Stimulated activated CD8-positive, alpha-beta memory T cell treated with anti-CD3 and anti-CD28 coated beads, Interleukin-2, amount 100 ng/mL, for 48 hours (primary cell): ENCODE measurements at places on chromosomes 13 and 19.

GRCh38 chr19:57167385-57167784 lies at the start of gene DUXA:
DUXA (minus strand) TSS chr19:57167485; CDS start chr19:57167443, 42 bp downstream.
- DNase-seq: no peak

- DNase-seq: no peak
These were observed 94.5 kb downstream of the LIG4 start for GRCh38 chr13:108120856-108121255.

- no peak for DNase-seq
These were observed 103.2 kb downstream of the SPACA7 start for GRCh38 chr13:112479389-112479788.

GRCh38 chr13:98442391-98443230 lies 134.3 kb downstream of the STK24 start:
- DNase-seq: no peak

- no peak for DNase-seq
These were observed 947.8 kb downstream of the TUBA3C start for GRCh38 chr13:18233783-18234299.

DNA sequence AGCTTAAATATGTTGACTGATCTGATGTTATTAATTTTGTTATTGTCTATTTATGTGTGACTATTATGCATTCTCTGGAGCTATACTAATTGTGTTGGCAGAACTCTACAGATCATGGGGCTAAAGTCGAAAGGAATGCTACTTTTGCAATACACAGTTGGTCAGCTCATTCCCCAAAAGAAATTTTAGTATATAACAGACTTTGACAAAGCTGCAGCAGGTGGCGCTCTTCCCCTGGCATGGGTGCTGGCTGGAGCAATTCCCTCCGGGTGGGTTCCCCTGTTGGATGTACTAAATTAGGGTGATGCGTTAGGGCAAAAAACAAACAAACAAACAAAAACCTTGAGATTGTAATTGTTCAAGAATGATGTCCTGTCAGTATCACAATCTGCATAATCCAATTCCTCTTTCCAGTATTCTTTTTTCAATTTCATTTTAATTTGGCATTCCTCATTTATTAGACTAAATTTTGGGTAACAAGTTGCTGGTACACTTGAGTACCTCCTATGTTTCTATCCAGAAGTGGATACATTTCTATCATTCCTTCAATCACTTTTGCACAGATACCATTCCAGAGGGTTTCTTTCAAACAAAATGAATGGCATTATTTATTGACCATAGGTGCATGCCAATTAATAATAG lies 322.8 kb upstream of the EDNRB start:
- DNase-seq: peak; percentile 3

DNA sequence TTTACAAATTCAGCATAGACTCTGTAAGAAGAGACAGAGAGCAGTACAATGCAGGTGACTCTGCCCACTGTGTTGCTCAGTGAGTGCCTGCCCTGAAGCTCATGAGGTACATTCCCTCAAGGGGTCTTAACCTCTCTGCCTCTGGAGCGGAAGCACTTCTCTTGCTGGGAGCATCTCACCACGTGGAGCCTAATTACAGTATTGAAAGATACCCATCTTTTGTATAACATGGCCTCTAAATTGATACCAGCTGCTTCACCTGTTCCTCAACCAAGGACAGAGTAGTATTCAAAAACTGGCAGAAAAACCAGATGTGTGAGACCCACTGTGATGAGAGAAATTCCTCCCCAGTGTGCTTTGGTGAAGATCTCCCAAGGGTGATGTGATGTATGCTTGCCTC lies 77.1 kb downstream of the SACS start:
- no peak for DNase-seq

DNA sequence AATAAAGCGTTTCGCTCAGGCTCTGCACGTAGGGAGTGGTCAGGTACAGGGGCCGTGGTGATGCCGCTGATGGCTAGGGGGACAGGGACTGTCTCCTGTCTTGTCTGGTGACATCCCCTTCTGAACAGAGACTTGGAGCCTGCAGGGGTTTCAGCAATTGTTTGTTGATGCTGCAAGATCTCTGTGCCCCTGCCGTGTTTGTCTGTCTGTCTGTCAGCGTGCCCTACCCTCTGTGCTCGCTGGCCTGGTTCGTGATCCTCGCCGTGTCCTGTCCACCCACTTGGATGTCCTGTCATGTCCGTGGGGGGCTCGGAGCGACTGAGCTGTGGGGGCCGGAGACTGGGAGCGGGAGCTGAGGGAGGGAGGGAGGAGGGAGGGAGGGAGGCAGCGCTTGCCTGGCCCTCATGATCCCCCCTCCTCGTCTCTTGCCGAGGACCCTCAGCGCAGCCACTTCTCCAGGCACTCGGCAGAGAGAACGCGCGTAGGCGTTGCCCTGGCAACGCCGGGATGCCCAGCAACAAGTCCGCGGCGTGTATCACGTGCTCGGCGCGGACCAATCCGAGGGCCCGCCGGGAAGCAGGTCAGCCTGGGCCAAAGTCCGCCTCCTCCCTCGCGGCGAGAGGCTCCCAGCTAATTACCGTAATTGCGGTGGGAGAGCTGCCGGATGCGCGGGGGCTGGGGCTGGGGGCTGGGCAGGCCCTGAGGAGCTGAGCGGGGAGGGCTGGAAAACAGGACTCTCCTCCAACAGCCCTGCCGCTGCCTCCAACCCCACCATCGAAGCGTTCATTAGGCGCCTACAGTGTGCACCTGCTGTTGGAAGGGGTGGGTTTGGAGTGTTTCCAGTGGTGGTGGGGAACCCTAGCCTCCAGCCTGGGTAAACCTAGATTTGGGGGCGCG lies 31.9 kb upstream of the FEM1A start:
- peak; percentile 56 for DNase-seq

GRCh38 chr19:18799389-18799970 lies 8.4 kb upstream of the COMP start:
- DNase-seq: no peak

- no peak for DNase-seq
These were observed 9.2 kb downstream of the TMEM255B start for GRCh38 chr13:113768018-113768905.

DNA sequence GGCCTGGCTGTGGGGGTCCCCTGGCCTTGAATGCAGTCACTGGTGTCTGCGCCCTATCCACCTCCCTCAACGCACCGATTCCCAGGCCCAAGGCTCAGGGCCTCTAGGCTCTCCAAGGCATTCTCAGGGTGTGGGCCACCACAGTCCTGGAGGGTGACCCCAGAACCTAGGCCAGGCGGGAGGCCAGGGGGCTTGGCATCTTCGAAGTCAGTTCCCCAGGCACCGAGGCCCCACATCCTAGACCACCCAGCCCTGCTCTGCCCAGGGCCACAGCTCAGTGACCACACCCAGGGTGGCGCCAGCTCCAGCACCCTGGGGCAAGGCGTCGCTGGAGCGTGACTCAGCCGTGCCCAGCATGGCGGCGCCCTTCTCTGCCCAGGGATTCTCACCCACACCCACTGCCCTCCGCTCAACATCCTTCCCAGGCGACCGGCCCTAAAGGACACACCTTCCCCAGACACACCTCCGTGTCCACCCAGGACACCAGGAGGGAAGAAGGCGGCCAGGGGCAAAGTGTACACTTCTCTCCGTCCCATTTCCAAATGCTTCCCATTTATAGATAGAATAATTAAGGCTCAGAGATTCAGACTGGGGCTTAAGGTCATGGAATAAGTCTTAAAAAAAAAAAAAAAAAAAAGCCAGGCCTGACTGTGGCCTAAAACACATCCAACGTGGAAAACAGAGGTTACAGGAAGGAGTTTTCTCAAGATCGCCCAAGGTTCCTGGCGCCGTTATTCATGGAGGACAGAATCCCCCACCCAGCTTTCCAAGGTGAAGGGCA lies 36.4 kb upstream of the NANOS3 start:
- no peak for DNase-seq

DNA sequence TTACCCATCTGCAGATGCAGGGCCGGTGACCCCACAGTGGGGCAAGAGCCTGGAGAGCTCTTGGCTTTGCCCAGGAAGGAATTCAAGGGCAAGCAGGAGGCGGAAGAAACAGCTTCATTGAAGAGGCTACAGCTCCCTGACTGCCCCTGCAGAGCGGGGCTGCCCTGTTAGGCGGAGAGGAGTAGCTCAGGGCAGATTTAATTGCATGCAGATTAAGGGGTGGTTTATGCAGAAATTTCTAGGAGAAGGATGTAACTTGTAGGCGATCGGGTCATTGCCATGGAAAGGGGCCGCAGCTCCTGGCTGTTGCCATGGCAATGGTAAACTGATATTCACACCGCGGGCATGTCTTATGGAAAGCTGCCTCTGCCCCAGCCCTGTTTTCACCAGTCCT lies 94.1 kb downstream of the ATP11A start:
- DNase-seq: no peak

GRCh38 chr13:110580800-110581199 lies 19.3 kb upstream of the RAB20 start:
- DNase-seq: no peak

DNA sequence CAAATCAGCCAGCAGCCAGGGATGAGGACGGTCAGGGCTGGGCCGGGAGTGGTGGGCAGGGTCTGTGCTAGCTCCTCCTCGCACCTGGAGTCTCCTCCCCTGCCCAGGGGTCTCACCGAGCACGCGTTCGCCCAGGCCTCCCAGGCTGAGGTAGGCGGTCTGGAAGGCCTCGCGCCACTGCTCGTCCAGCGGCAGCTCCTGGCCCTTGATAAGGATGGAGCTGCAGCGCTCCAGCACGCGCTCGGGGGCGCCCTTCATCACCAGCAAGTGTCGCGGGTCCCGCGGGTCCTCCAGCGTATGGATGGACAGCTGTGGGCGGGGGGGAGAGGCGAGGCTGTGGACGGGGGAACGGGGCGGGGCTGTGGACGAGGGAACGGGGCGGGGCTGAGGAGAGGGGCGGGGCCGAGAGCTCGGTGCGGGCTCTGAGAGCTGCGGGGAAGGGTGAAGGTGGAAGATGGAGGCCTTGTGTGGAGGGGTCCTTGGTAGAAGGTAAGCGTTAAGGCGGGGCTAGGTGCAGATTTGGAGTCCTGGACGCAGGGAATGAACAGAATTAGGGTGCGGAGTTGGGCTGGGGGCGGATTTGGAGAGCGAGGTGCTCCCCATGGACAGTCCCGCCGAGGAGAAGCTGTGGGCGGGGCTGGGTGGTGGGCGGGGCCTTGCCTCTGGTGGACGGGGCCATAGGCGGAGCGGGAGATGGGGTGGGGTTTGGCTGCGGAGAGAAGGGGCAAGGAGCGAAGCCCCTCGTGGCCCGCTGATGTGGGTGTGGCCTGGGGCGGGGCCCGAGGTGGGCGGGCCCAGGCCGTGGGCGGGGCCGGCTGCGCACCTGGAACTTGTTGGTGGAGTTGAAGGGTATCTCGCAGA lies 5.7 kb downstream of the ATP4A start:
- peak; percentile 69 for DNase-seq

- no peak for DNase-seq
These were observed 165.2 kb downstream of the SHISA2 start for GRCh38 chr13:25886438-25887214.

DNA sequence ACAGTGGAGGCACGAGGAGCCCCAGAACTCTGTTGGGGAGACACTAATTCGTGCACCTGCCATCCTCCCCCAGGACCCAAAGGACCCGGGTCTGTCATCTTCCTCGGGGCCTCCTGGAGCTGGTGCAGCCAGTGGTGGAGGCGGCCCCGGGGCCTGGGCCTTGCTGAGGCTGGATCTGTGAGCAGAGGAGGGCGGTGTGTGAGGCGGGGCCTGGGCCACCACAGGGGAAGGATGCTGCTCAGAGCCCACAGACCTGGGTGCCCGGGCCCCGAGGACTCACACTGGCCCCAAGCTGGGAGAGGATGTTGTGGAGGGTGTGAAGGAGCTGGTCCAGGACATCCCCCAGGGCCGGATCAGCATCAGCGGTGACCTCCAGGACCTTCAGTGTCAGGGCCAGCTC lies 8.3 kb downstream of the IFNL3 start:
- DNase-seq: no peak

DNA sequence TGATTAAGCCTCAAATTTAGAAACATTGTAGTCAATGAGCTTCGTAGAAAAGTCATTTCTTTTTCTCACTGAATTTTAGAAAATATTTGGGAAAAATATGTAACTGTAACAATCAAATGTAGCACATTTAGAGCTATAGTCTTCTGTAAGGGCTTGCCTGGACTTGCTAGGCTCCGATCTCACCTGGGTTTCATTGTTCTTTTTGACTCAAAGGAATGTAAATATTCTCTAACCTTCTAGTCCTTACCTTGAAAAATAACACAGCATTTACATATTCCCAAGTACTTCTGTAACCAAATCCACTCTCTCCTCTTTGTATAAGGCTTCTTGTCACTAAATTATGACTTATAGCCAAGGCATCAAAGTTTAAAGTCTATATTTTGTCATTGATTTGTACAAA lies 2.9 kb upstream of the UFM1 start:
- DNase-seq: no peak

GRCh38 chr13:111282425-111282824 lies 38.0 kb upstream of the TEX29 start:
- no peak for DNase-seq

- no peak for DNase-seq
These were observed 35.8 kb upstream of the XPO4 start for GRCh38 chr13:20938302-20938701.
